Activated naive CD8-positive, alpha-beta T cell treated with anti-CD3 and anti-CD28 coated beads, Interleukin-2, amount 10 ng/mL, durations not matched to agents 7 days and 5 days (primary cell): ENCODE measurements at places on chromosomes 16 and 17. TPM values are rescaled to one million over a fixed set of nuclear protein-coding genes. Genes with fewer than 3 reads are reported as not detected.

Gene CCL4L2
- 8.7 TPM for total RNA-seq

Gene LHX1
- not detected for total RNA-seq

Gene LGALS9C
- 6.5 TPM for total RNA-seq

Gene CAPNS2
- total RNA-seq = not detected

Gene RPAIN
- 63.9 TPM for total RNA-seq

Gene KRT15
- total RNA-seq = not detected

Gene KARS1
- 173 TPM for total RNA-seq

Gene NOL3
- total RNA-seq = 17.7 TPM

Gene CMTM2
- total RNA-seq = 0.45 TPM

Gene ATAD5
- 25.8 TPM for total RNA-seq

Gene DNASE1L2
- total RNA-seq = 2.2 TPM

Gene WNT9B
- not detected for total RNA-seq

Gene CPSF4L
- total RNA-seq = not detected
